ENCODE measurements at places on chromosomes 1 and 21.

GRCh38 chr1:60017508-60018205, 55.9 kb downstream of the C1orf87 start:
- DNase-seq, result no peak

DNA sequence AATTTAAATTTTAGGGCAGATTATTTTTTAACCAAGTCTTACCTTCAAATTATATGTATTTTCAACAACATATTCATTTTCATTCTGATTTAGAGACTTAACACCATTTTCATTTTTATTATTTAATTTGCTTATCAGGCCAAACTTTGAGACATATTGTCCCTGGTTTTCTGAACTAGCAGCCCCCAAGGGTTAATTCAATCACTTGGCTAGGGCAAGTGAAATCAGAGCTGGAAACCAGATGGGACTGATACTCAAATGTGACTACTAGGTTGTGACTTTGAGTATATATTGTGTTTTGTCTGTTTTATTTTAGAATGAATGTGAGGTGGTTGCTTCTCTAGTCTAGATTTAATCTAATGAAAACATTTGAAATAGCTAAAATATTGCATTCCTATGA, 198.9 kb upstream of the PTGFR start:
- no peak for DNase-seq

- DNase-seq, result no peak
Observed at GRCh38 chr1:63875636-63876035, 101.8 kb downstream of the ROR1 start.

GRCh38 chr1:156657741-156658319, 15.9 kb downstream of the BCAN start:
- DNase-seq, result no peak

DNA sequence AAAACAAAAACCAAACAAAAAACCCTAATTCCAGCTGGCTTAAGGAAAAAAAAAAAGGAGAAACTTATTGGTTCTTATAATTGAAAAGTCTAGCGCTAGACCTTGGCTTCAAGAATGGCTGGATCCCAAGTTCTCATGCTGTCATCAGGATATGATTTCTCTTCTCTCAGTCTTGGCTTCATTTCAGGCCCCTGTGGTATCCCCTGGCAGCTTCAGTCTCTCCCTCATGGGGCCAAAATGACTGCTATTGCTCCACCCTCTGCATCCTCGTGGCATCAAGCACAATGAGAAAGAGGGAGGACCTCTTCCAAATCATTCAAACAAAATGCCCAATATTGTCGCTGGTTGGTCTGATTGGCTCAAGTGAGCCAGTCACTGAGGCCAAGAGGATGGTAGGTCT, 80.7 kb downstream of the GIPC2 start:
- DNase-seq, result no peak

DNA sequence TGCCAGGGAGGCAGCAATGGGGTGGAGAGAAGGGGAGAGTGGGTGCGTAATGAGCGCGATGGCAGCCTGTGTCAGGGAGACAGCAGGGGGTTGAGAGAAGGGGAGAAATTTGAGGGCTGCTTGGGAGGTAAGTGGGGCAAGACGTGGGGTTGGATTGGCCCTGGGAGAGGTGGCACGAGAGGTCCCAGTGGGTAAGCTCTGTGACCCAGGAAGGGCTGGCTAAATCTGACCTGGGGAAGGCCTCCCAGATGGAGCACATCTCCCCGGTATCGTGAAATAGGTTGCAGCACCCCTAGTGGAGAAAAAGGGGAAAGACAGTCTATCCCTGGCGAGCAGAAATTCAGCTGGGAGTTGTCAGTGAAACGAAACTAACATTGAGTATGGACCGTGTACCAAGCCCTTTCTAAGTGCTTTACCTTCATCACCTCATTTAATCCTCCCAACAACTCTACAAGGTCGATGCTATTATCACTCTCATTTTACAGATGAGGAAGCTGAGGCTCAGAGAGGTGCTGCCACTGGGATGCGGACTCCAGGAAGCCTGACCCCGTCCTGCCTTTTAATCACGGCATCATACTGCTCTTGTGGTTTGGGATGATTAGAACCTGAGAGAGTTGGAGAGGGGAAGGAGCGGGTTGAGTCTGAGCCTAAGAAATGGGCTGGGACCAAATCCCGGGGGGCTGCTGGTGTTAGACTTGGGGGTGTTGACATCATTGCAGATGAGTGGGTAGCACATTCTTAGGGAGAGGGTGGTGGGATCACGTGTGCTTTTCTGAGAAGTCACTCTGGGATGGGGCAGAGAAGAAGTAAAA, 56.6 kb upstream of the RPL11 start:
- peak; percentile 76 for DNase-seq

DNA sequence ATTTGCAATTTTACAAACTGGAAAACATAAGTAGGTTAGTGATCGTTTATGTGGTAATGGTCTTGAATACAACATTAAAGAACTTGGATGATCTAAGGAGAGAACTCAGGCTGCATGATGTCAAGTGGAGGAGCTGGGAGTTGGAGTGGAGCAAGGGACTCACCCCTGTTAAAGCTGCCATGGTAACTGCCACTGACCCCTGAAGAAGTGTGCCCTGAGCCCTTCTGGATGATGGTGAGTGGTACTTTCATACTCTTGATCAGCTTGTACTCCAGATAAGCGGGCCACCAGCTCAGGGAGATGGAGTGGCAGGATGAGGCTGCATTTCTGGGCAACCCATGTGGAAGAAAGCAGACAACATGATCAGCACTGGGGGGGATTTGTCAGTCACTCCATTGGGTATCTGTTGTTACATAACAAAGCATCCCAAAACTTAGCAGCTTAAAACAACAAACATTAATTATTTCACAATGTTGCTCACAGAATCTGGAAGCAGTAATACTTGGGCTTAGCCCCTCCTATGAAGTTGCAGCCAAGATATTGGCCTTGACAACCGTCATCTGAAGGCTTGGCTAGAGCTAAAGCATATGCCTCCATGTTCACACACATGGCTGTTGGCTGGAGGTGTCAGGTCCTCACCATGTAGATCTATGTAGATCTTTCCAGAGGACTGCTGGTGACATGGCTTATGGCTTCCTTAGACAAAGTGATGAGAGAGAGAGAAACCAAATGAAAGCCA, 213.8 kb downstream of the DUSP10 start:
- no peak for DNase-seq

All from ELF-1 (cell line).